Fibroblast of skin of abdomen (primary cell): ENCODE measurements at places on chromosomes 7 and 10.

- DNase-seq, result no peak
Observed at GRCh38 chr10:92604841-92605240, 11.9 kb downstream of the KIF11 start.

DNA sequence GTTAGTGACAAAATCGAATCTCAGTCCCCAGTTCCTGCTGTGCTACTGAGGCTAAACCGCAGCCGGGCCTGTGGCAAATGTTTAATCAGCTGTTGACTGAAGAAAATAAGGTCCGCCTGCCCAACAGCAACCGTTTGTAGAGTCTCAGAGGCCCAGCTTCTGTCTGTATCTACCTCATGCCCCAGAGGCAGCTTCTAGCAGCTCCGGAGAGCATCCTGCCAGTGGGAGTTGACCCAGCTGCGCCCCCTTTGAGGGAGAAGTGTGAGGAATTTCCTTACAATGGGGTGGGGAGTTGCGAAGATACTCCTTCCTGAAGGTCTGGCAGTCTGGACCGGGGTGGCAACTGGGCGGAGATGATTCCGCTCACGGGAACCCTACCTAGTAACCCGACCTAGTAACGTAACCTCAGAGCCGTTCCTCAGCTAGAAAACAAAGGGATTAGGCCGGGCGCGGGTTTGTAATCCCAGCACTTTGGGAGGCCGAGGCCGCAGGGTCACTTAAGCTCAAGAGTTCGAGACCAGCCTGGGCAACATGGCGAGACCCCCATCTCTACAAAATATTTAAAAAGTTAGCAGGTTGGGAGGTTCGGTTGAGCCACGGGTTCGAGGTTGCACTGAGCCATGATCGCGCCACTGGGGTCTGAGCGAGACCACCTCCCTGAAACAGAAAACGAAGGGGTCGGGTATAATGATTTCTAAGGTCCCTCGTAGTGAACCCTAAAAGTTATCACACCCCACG is 846 bp upstream of the ZNF775 start:
- DNase-seq, result peak; percentile 71

DNA sequence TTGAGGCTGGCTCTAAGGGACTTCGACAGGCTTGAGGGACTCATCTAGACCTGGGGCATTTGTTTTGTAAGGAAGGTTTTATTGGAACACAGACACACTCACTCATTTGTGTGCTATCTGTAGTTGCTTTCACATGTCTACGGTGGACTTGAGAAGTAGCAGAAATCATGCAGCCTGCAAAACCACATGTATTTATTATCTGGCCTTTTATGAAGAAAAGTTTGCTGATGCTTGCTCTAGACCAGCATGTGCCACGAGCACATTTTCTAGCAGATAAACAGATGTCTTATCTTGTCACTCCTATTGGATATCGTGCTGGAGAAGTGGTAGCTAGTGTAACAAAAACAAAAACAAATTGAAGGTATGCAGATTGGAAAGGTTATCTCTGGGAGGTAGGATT is 9.8 kb downstream of the UPP1 start:
- DNase-seq, result no peak

- peak; percentile 6 for DNase-seq
Observed at GRCh38 chr7:84744385-84744784, 442.5 kb downstream of the SEMA3D start.

- no peak for DNase-seq
Observed at GRCh38 chr10:26385443-26385842, 52.7 kb upstream of the APBB1IP start.

DNA sequence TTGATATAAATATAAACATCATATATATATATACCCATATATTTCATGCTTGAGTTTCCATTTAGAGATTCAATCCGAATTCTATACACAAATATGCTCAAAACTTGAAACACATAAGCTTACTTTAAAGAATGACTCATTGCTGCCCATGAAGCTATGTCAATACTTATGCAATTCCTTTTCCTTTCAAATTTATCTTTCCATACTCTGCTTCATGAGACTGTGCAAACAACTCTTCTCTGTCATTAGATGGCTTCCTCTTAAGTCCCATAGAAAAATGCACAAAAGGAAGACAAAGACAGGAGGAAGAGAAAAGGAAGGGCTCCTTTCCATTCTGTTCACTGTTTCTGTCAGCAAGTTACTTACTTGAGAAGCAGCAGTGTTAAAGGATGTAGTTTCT is 895.7 kb upstream of the SORCS1 start:
- DNase-seq, result peak; percentile 20

DNA sequence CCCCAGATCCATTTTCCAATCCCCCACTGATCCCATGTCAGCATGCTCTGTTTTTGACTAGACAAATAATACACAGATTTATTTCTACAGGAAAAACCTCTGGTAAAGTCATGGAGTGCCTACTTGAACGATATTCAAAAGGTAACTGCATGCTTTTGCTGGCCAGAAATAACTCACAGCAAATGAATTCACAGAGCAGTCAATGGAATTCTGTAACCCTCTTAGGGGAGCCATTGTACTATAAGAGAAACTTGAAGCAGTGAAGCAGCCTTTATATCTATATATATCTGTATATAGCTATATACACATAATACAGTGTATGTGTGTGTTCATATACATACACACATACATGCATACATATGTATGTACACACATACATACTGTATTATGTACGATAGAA is 29.0 kb upstream of the MEOX2 start:
- DNase-seq, result no peak

- DNase-seq, result no peak
Observed at GRCh38 chr10:53667063-53667462, 894.5 kb upstream of the MBL2 start.

- DNase-seq, result no peak
Observed at GRCh38 chr7:6709808-6710207, 3.1 kb upstream of the ZNF12 start.

GRCh38 chr7:149292462-149292823 is 30.4 kb downstream of the ZNF783 start:
- no peak for DNase-seq

- no peak for DNase-seq
Observed at GRCh38 chr10:130025811-130026485, 61.9 kb upstream of the EBF3 start.

DNA sequence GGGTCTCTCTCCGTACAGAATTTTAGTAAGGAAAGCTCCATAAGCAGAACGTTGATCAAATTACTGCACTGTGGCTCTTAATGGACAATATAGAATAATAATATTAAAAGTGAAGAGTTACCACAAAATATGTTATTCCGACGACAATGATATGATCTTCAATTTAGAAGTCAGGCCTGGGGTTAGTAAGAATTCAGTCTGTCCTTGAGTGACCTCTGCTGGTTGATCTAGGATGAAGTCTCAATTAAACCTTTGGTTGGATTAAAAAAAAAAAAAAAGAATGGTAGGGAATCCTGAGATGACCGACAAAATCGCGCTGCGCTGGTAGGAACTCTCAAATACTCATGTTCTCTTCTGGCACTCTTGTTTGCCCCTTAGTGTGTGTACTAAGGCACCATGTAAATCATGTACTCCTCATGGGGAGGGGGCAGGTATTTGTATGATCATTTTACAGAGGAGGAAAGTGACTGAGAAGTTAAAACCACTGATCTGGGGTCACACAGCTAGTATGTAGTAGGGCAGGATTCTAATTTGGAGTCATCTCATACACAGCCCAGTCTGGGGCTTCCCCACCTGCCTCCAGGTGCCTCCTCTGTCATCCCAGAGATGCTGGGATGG is 161.3 kb upstream of the NPVF start:
- peak; percentile 60 for DNase-seq

DNA sequence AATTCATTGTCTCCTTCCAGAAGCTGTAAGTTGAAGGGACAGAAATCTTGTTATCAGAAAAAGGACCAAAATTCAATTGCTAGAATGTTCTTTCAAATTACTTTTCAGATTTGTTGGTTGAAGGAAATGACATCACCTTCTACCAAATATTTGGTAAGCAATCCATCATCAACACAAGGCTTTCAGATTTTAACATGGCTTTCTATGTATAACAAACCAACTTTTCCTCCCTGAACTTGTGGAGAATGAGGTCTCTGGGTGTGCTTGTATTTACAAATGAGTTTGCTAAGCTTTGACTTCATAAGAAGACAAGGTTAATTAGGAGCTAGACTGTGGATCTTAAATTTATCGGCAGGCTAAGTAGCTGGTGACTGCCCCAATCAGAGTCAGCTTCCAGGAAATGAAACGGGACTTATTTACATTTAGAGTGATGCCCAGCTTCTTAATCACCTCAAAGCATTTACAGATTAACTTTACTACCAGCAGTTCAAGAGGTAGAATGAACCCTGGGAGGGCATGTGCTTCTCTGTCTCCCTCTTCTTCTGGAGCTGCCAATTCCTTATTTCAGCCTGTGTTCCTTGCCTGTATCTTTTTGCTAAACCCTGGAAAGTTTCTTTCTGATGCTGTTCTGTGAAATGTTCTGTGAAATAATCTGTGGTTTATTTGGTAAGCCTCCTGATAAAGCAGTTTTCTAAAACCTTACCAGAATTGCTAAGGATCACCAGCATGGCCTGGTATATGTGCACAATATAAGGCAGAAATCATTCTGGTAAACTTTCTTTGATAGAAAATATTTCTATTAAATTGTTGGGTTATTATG is 248.8 kb upstream of the FZD8 start:
- DNase-seq, result no peak

DNA sequence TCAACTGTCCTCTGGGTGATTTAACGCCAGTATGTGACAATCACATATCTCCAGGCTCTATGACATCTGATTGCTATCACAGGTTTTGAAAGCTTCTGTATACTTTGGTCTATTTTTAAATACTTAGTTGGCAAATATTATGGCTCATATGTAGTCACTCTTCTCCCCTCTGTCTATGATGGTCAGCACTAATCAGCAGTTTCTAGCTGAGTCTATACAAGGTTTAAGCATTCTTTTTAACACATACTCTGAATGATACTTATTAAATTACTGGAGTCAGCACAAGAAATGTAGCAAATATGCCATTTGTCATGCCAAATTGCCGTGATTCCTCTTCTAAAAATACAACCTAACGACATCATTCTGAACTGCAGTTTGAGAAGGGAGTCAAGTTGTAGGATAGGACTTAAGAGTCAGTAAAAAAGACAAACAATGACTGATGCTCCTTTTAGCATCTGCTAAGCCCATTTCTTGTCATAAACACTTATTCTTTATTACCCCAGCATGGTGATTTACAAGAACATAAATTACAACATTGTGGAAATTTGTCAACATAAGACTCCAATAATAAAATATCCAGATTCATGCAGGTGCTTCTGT is 947.8 kb downstream of the XPNPEP1 start:
- DNase-seq, result no peak

- no peak for DNase-seq
Observed at GRCh38 chr7:148153616-148154284, 436.8 kb upstream of the C7orf33 start.
